ENCODE measurements at places on chromosomes 1 and 21.

- no peak overlapping the region for H3K4me3 ChIP-seq
These were observed 36.8 kb downstream of the SMYD2 start for GRCh38 chr1:214317734-214318133.

DNA sequence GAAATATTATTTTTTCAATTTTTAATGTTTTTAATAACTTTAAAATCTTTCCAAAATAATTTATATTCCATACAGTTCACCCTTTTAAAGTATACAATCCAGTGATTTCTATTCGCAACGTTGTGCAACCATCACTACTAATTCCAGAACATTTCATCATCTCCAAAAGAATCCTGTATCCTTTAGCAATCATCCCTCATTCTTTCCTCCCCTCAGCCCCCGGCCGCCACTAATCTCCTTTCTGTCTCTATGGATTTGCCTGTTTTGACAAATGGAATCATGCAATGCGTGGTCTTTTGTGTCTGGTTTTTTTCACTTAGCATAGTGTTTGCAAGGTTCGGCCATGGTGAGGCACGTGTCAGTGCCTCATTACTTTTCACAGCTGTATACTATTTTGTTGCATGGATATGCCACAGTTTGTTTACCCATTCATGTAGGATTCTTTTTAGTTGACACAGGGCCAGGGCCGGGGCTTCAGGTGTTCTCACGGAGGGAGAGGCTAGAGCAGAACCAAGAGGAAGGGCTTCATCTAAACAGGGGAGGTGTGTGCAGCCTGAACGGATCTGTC, 40.6 kb upstream of the ZBTB40 start:
- DNase-seq = no peak
- H3K4me3 ChIP-seq = no peak overlapping the region
- no peak overlapping the region for H3K27ac ChIP-seq

- no peaks in the 10 kb centered on the region for H3K36me3 ChIP-seq
- no peak for DNase-seq
- no peak overlapping the region for H3K4me3 ChIP-seq
- H3K27me3 ChIP-seq = no peaks in the 10 kb centered on the region
- H3K27ac ChIP-seq = no peak overlapping the region
These were observed 29.6 kb downstream of the SERINC2 start for GRCh38 chr1:31442648-31442994.

- H3K36me3 ChIP-seq = peaks cover 6% of the 10 kb centered on the region
- peak overlapping the region; percentile 98 for H3K27ac ChIP-seq
- no peak for DNase-seq
- peak overlapping the region; percentile 90 for H3K4me3 ChIP-seq
- H3K4me1 ChIP-seq = peaks cover 11% of the 10 kb centered on the region
- no peaks in the 10 kb centered on the region for H3K27me3 ChIP-seq
These were observed 1.7 kb downstream of the TRMT1L start for GRCh38 chr1:185154912-185155513.

GRCh38 chr1:175530183-175530582, 213.2 kb downstream of the TNR start:
- DNase-seq = no peak
- H3K4me1 ChIP-seq = no peaks in the 10 kb centered on the region
- no peaks in the 10 kb centered on the region for H3K36me3 ChIP-seq
- H3K27ac ChIP-seq = no peak overlapping the region
- H3K4me3 ChIP-seq = no peak overlapping the region
- no peaks in the 10 kb centered on the region for H3K27me3 ChIP-seq

DNA sequence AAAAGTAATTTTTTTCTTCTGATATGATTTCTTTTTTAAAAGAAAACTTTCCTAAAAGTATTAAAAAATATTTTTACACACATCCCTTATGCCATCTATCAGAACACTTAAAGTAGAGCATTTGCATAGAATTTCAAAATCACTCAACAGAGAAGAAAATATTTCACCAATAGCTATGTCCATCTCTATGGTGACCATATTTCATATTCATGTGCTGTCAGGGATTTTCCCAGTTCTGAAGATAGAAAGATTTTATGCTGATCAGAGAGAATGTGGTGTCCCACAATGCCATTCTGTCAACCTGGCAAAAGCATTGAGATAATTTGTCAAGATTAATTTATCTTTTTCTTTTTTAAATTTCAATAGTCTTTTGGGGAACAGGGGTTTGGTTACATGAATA, 87.0 kb downstream of the C4BPA start:
- no peak for DNase-seq
- no peaks in the 10 kb centered on the region for H3K36me3 ChIP-seq
- no peak overlapping the region for H3K27ac ChIP-seq

DNA sequence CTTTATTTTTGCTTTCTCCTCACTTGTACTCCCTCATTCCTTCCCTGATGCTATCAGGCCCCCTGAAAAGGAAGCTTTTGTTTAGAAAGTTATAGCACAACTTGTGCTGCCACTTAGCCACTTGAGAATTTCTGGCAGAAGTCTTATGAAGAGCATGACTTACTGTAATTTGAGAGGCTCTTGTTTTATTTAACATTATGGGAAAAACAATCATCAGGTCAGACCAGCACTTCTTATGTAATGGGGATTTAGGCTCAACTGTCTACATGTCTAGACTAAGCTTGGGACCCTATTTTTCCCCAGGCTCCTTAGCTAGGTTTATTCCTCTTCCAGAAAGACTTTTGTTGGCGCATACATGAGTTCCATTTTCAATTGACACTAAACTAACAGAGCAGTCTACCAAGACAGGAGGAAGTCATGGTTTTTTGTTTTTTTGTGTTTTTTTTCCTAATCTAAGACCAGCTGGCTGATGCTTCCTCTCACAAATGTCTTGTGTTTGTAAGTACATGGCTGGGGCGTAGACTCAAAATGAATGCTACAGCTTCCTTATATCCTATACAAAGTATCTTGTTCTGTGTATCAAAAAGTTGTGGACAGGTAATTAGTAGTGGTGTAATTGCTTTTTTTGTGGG, 31.5 kb downstream of the TNFSF4 start:
- H3K27ac ChIP-seq = no peak overlapping the region
- no peaks in the 10 kb centered on the region for H3K36me3 ChIP-seq
- H3K27me3 ChIP-seq = no peaks in the 10 kb centered on the region
- H3K4me1 ChIP-seq = no peaks in the 10 kb centered on the region
- no peak overlapping the region for H3K4me3 ChIP-seq

DNA sequence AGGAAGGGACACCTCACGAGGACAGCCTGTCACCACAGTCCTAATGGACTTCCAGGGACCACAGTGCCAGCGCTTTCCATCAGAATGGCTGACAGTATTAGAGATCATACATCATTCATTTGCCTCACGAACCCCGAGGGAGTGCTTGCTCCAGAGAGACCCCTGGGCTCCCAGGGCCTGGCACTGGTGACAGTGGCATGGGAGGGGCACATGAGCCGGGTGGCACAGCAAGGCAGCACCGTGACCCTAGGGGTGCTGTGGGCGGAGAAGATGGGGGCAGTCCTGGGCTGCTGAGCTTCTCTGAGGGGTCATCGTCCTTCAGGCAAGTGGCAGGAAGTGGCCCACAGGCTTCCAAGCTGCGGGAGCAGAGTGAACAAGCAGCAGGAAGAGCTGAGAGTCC, 16.4 kb upstream of the TSPEAR start:
- peaks cover 33% of the 10 kb centered on the region for H3K27me3 ChIP-seq
- H3K4me3 ChIP-seq = no peak overlapping the region
- no peak for DNase-seq
- H3K27ac ChIP-seq = no peak overlapping the region
- H3K36me3 ChIP-seq = no peaks in the 10 kb centered on the region

- peak; percentile 87 for DNase-seq
- no peak overlapping the region for H3K4me3 ChIP-seq
- H3K4me1 ChIP-seq = peaks cover 62% of the 10 kb centered on the region
- H3K27ac ChIP-seq = peak overlapping the region; percentile 92
These were observed 92.5 kb downstream of the PBX1 start for GRCh38 chr1:164651351-164651951.

DNA sequence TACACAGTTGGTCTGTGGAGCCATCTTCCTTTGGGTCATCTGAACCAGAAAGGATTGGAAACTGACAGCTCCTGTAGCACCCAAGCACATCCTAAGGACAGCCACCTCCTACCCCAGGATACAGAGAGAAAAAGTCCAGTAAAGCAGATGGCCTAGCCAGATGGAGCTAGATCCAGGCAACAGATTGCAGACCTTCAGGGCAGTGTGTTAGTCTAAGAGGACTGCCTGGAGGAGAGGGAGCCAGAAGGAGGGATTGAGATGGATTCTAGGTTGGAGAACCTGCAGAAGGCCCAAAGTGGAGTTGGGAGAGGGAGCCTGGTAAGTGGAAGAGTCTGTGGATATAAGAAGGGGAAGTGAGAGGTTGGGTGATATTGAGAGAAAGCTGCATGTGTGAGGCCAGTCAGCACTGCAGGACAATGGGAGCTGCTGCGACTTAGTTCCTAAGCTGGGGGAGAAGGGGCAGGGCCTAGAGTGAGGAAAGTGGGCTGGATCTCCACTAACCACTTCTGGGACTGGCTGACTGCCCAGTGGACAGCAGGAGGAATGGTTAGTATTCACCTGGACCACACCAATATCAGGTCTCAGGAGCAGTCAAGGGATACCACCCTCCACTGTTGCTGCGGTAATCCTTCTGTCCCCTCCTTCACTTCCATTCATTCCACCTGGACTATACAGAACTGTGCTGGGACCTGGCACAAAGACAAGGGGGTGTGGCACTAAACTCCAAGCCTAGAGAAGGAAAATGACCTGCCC, 13.4 kb downstream of the BCAN start:
- no peaks in the 10 kb centered on the region for H3K36me3 ChIP-seq
- H3K27ac ChIP-seq = no peak overlapping the region
- no peak for DNase-seq
- H3K4me3 ChIP-seq = no peak overlapping the region

DNA sequence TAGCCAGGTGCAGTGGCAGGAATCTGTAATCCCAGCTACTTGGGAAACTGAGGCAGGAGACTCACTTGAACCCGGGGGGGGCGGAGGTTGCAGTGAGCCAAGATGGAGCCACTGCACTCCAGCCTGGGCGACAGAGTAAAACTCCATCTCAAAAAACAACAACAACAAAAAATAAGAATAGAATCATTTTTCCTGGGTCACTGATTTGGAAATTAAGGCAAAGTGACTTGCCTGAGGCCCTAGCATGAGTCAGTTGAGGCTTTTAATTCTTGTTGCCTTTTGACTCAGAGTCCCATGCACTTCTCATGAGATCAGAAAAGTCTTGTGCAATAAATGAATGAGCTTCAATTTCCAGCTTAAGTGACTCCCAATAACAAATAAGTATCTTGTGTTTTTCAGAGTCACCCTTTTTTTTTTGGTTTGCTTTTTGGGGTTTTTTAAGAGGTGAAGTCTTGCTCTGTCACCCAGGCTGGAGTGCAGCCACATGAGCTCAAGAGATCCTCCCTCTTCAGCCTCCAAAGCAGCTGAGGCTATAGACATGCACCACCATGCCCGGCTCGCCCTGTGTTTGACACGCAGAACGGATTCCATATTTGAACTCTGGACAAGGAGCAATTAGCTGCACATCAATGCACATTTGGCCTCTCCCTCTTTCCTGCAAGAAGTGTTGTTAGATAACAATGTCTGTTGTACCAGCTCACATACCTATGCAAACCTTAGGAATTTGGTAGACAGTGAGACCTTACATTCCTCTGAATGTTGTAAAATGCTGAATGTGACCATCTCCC, 3.4 kb upstream of the PLEKHM2 start:
- peaks cover 17% of the 10 kb centered on the region for H3K4me1 ChIP-seq
- H3K27ac ChIP-seq = peak overlapping the region; percentile 55
- H3K4me3 ChIP-seq = no peak overlapping the region
- no peaks in the 10 kb centered on the region for H3K36me3 ChIP-seq

DNA sequence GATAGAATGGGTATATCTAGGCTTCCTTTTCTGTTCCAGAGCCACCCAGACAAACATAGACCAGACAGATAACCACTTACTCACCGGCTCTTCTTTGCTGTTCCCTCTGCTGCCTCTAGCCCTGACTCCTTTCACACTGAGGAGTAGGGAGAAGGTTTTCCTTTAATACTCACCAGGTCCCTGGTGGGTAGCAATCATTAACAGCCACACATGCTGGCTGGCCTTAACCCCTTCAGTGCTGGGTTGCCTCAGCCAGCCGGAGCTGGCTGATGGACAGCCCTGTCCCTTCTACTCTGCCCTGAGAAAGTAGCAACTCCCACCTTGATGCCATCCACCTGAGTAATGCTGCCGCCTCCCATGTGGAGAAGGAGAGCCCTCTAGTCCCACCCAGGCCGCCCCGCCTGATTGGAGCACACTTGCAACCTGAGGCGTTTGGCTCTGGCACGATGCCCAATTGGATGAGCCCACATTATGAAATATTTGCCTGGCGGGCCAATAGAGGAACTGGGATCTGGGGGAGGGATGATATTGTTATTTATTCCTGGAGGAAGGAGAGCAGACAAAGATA, 71.6 kb downstream of the PLEKHA6 start:
- H3K4me3 ChIP-seq = peak overlapping the region; percentile 32
- no peaks in the 10 kb centered on the region for H3K27me3 ChIP-seq
- H3K4me1 ChIP-seq = peaks cover 48% of the 10 kb centered on the region
- peak overlapping the region; percentile 65 for H3K27ac ChIP-seq
- DNase-seq = peak; percentile 75

DNA sequence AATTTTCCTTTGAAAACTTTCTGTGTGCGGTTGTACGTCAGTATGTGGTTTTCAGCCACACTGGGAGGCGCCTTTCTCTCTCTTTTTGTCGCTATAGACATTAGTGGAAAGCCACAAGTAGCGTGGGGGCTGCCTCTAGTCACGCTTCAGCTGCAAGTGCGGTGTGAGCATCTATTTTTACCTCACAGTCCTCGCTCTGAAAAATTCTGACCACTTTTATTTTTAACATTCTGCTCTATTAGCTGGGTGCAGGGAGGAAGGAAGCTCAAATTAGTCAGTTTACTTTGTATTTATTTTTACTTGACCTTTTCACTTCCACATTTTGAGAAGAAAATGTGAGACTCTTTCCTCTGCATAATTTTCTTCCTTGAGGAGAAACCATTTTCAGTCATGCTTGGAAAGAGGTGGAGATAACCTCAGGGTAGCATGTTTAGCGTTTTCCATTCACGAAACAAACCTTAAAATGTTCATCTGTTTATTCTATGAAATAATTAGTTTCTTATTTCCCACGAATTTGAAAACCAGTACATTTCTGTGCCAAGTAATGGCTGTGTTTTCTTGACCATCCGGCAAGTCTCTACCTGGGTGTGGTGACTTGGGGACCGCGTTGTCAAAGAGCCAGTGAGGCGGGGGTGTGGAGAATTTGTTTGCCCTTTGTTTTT, 35.6 kb downstream of the ADARB1 start:
- no peaks in the 10 kb centered on the region for H3K4me1 ChIP-seq
- H3K27ac ChIP-seq = no peak overlapping the region
- no peaks in the 10 kb centered on the region for H3K27me3 ChIP-seq
- H3K4me3 ChIP-seq = no peak overlapping the region

GRCh38 chr1:193730017-193730416, 543.6 kb upstream of the B3GALT2 start:
- H3K27ac ChIP-seq = no peak overlapping the region
- H3K36me3 ChIP-seq = no peaks in the 10 kb centered on the region
- no peak overlapping the region for H3K4me3 ChIP-seq
- no peaks in the 10 kb centered on the region for H3K27me3 ChIP-seq

DNA sequence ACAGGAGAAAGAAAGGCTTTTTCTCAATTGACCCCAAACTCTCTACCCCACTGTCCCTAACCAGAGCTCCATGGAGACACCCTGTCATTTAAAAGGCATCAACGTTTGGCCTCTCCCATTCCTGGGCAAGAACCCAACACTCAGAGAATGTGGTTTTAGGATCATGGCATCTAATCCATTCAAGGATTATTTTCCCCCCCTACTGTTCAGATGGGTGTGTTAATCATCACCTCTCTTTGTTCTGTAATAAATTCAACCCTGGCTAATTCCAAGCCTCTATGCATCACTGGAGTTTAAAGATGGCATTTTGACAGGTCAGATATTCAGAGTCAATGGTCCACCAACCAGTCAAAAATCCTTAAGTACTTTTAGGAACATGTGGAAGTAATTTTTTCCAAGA, 42.7 kb downstream of the TBX15 start:
- no peak for DNase-seq
- H3K4me1 ChIP-seq = peaks cover 9% of the 10 kb centered on the region
- no peak overlapping the region for H3K27ac ChIP-seq
- H3K27me3 ChIP-seq = no peaks in the 10 kb centered on the region
- H3K36me3 ChIP-seq = no peaks in the 10 kb centered on the region

All from large intestine (tissue), 12 donors.